ENCODE measurements at places on chromosomes 6 and 20.

DNA sequence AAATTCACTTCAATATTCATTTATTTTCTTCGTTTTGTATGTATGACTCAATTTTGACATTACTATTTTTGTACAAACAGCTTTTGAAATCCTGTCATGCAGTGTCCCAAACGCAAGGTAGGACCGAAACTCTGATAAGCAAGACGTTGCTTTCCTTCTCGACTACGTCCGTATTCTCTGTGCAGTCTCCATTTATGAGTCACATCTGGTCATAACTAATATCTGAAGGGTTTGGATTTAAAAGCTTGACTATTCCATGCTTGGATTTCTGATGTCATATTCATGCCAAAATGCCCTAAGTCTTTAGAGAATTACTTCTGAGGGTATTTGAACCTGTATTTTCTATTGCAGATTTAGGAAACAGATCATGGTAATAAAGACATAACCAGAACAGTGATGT lies 37.8 kb upstream of the LAMP5 start:
- no peak for DNase-seq

GRCh38 chr6:35049900-35050756 lies 91.0 kb downstream of the TCP11 start:
- DNase-seq: no peak

DNA sequence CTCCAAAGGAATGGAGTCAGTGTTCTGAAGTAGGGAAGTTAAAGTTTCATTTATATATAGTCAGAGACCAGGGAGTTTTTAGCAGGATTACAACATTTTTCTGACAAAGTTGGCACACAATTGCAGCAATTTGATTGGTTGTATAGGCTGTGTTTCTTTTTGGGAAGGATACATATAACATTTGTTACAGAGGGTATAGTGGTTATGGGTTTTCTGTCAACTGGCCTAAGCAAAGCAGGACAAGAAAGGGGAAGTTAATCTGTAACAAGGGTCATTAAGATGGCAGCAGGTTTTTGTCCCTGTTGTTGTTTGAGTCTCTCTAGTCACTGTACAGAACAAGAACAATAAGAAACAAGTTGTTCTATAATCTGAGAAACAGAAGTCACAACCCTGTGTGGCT lies 41.4 kb downstream of the TPD52L1 start:
- DNase-seq: no peak

- no peak for DNase-seq
Measured at GRCh38 chr6:101000341-101000740, 119.2 kb upstream of the ASCC3 start.

- DNase-seq: no peak
Measured at GRCh38 chr6:155693573-155694418, 238.2 kb upstream of the NOX3 start.

GRCh38 chr6:148452876-148453275 lies 110.2 kb downstream of the SASH1 start:
- no peak for DNase-seq

DNA sequence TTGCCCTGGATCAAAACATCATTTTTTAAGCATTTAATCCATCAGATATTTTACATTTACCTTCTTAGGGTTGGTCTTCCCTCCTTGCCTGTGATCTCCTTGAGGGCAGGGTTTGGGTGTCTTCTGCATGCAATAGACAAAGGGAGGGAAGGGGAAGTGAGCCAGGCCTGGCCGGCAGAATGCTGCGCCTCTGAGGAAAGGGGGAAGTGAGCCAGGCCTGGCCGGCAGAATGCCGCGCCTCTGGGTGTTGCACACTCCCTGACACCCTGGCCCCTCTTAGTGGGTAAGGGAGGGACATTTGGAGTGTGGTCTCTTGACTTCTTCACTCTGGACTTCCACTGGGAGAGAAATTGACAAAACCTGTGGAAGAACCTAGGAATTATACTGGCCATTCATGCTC lies 12.4 kb downstream of the PSMF1 start:
- DNase-seq: no peak

DNA sequence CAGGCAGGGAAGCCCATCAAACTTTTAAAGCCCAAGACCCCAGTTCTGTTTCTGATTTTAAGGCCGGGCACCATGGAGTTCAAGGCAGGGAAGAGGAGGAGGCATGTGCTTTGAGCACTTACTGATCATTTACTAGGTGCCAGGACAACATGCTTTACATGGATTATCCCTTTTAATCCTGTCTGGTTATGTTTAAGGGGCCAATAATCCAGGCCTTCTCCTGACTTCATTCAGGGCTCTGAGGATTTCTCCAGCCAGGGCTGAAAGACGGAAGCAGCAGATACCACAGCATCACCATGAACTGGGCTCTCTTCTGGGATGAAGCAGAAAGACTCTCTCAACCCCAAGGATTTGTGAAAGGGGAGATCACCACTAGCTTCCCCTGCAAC lies 4.1 kb downstream of the CCND3 start:
- no peak for DNase-seq

DNA sequence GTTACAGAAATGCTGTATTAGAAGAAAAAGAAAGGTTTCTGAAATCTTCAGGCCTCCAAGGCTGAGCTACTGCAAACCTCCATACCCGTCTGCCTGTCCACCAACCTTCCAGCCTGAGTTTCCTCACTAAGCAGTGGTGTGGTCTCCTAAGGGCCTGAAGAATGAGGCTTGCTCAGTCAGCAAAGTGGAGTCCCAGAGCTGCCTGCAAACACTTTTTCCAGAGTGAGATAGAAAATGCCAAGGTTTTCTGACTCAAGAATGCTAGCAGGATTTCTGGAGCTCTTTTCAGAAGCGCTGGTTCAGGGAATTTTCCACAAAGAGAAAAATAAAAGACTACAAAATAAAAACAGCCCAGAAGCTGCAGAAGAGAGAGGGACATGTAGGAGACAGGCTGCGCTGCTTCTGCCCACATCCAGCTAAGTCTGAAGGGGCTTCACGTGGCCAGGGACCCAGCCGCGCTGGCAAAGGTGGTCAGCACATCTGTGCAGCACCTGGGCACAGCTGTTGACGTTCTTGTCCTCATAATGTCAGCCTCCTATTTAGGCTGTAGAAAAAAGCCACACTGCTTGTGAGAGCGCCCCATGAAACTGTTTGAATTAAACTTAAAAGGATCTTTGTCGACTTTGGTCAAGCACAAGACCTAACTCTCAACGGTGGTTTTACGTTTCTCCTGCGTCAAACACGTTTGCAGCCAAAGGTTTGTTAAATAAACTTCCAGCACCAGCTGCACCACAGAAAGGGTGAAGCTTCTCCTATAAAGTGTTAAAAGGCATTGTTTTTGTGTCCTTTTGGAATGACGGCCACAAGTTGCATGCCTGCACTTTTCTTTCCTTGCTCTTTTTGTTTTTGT lies 209.0 kb downstream of the THBS2 start:
- no peak for DNase-seq

DNA sequence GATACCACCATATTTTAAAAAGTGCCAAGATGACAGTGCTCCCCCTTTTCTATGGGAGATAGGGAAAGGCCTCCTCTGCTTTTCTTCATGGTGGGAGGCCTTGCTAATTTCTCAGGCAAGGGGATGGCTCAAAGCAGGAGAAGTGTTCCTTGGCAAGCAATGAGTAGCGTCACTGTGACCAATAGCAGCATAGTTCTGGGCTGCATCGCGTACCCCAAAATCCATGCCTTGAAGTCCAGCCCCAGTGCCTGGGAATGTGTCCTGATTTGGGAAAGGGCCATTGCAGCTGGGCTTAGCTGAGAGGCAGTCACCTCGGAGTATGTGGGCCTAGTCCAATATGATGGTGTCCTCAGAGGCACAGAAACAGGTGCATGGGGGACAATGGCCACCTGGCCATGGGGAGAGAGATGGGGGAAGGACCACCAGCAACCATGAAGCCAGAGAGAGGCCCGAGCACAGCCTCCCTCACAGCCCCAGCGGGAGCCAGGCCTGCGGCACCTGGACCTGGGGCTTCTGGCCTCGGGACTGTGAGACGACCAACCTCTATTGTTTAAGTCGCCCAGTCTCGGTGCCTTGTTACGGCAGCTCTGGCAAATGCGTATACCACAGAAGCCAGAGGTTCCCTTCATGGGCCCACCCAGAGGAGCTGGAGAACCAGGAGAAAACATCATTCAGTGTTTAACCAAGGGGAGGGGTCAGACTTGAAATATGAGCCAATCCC lies 153.1 kb upstream of the RPS6KA2 start:
- no peak for DNase-seq

GRCh38 chr6:127404133-127404532 lies 55.1 kb downstream of the KIAA0408 start:
- DNase-seq: no peak

GRCh38 chr6:169904051-169904922 lies 152.9 kb downstream of the ERMARD start:
- DNase-seq: no peak

- DNase-seq: peak; percentile 44
Measured at GRCh38 chr6:30821862-30822784, 62.2 kb upstream of the DDR1 start.

GRCh38 chr6:125224231-125224861 lies 70.8 kb downstream of the TPD52L1 start:
- DNase-seq: no peak

DNA sequence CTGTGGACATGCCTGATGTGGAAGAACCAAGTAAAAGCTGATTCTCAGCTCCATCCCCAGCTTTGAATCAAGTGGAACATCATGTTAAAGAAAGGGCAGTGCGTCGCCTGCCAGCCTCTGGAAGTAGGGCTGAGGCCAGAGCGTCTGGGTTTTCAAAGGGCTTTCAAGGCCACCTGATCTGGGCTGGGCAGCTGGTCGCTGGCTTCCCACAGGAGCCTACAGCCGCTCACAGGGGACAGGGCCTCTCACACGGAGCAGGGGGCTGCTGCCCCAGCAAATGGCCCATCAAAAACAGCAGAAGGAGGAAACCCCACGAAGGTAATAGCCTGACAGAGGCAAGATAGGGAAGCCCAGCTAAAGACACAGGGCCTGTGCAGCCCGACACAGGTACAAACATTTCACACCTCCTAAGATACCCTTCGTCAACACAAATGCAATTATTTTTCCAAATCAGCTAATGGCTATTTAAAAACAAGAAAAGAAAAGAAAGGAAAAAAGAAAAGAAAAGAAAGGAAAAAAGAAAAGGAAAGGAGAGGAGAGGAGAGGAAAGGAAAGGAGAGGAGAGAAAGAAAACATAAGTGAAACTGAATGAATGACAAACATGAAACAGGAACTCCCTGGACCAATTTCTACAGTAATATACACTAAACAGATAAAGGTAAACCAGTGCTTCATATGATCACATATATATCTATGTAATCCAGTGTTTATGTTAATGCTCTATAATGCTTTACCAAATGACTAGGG lies 24.8 kb downstream of the RRBP1 start:
- no peak for DNase-seq

DNA sequence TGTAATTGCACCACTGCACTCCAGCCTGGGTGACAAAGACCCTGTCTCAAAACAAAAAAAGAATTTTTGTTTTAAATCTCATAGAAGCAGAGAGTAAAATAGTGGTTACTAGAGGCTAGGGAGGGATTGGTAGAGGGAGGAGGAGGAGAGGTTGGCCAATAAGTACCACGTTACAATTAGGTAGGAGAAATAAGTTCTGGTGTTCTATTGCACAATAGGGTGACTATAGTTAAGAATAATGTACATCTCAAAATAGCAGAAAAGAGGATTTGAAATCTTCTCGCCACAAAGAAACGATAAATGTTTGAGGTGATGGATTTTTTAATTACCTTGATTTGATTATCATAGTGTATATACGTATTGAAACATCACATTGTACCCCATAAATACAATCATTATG lies 27.1 kb upstream of the TOP1 start:
- no peak for DNase-seq

GRCh38 chr6:12012558-12013306 lies 620 bp downstream of the HIVEP1 start:
- DNase-seq: peak; percentile 82

DNA sequence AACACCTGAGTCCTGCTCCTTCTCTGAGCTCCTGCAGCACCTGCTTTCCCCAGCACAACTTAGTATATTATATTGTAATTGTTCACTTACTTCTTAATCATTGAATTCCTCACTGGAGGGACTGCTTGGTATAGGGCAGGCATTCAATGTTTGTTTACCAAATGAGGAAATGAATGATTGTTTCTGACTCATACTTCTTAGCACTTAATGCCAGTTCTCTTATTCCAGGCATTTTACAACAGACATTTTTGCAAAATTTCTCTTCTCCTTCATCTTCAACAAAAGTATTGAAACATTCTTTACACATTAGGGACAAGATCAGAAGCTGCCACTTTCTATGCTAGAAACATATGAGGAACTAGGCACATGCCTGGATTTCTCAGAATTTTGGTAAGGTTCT lies 119.4 kb downstream of the TBX18 start:
- DNase-seq: peak; percentile 19

GRCh38 chr20:47330933-47331708 lies 25.4 kb downstream of the ZMYND8 start:
- peak; percentile 82 for DNase-seq

- no peak for DNase-seq
Measured at GRCh38 chr6:6508643-6509042, 79.9 kb upstream of the LY86 start.

- DNase-seq: no peak
Measured at GRCh38 chr20:2300420-2300819, 4.6 kb downstream of the TGM3 start.

GRCh38 chr6:119612176-119612891 lies 262.8 kb upstream of the MAN1A1 start:
- no peak for DNase-seq

- DNase-seq: no peak
Measured at GRCh38 chr6:108353853-108354252, 59.0 kb downstream of the AFG1L start.

- DNase-seq: no peak
Measured at GRCh38 chr6:96942676-96943075, 18.1 kb downstream of the KLHL32 start.

DNA sequence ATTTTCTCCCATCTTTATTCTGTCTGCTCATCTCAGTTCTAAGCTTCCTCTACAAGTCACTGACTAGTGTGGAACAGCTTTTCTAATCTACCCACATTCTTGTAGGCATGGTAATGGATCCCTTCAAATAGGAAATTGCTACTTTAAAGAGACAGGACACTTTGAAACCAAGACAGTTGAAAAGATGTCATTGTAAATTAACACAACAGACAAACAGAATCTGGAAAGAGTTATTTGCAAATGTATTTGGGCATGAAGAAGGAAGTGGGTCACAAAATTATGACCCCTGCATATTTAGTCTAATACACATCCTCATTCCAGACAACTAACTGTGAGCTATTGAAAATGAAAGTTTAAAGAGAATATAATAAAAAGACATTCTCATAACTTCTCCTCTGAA lies 298.2 kb upstream of the MARCKS start:
- DNase-seq: no peak

- no peak for DNase-seq
Measured at GRCh38 chr6:4372866-4373265, 237.5 kb upstream of the ECI2 start.

All from A549 (cell line).